ENCODE measurements at places on chromosomes 3 and 15.
A peak's percentile ranks its signal among the peaks of the same experiment; 100 is the strongest.

GRCh38 chr15:80831606-80832224 lies 52.5 kb downstream of the CEMIP start:
- no peak for DNase-seq

- DNase-seq: peak; percentile 22
Observed at GRCh38 chr3:43079536-43080332, 26.1 kb downstream of the POMGNT2 start.

GRCh38 chr3:190092250-190092649 lies 28.4 kb downstream of the P3H2 start:
- DNase-seq: no peak

DNA sequence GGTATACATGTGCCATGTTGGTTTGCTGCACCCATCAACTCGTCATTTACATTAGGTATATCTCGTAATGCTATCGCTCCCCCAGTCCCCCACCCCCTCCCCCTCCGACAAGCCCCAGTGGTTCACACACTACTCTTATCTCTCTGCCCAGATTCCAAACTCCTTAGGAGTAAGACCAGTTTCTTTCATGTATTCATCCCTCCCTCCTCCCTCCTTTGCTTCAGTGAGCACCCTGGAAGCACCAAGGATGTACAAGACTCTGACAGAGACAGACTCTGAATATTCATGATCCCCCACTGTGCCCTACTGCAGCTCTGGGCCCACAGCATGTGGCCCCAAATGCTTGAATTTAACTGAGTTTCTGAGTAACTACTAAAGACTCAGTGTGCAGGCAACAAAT lies 113.8 kb upstream of the RAD18 start:
- DNase-seq: no peak

GRCh38 chr3:155960060-155960459 lies 89.6 kb downstream of the GMPS start:
- DNase-seq: no peak

GRCh38 chr15:36558921-36559320 lies 20.5 kb upstream of the CDIN1 start:
- DNase-seq: no peak

DNA sequence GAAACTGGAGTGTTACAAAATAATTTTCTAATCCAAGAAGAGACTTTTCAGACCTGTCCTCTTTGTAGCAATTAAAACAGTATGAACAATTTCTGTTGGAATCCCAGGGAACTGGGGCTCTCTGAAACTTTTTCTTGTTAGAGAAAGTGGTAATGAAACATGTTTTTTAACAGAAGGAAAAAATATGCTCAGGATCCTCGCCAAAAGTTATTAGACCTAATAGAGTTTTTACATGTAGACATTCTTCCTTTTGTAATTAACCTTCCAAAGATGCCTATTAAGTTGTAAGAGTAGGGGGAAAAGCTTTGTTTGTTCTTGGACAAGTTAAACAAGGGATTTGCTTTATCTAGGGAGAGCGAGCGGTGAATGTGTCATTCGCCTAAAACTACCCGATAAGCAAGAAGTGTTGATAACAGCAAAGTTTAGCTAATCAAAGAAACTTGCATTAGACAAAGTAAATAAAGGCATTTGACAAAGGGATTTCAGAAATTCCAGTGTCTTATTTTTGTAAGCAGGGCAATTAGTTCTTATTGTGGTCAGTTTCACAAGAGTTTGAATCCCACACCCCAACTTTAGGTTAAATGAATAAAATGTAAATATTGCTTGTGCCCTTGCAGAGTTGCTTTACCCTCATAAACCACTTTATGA lies 2.3 kb downstream of the RARB start:
- no peak for DNase-seq

- no peak for DNase-seq
Observed at GRCh38 chr3:50293079-50293801, 1.0 kb upstream of the IFRD2 start.

DNA sequence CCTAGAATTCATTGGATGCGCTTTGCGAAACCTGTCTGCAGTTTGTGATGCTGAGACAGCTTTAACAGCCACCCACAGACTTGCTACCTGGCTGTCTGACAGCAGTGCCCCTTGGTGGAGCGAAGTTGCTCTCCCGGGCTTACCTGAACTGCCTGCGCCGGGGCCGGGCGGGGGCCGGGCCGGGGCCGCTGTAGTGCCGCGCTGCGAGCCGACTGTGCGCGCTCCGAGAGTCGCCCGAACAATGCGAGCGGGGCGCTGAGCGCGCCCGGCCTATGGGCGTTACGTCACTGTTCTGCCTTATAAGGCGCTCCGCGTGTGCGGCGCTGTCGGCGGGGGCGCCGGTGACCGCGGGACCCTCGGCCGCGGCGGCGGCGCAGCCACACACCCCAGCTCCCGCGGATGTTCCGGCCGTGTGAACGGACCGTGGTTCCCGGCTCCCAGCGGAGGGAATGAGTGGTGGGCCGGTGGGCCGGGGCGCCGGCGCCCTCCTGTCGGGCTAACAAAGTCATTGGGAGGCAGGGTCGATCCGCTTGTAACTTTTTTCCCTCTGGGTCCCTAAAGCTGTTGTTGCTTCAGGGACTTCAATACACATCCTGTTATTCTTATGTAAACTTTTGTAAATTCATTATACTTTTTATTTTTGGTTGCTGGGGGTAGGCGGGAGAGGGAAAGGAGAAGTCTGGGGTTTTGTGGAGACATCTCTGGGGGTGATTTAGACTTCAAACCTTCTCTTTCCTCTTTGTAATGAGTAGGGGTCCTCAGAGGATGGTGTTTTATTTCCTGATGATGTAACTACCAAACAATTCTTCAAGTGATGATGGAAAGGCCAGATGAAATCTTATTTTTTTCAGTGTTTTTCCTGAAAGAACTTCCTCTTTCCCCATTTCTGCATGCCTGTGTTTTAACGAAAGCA lies 58.5 kb downstream of the CMSS1 start:
- peak; percentile 80 for DNase-seq

DNA sequence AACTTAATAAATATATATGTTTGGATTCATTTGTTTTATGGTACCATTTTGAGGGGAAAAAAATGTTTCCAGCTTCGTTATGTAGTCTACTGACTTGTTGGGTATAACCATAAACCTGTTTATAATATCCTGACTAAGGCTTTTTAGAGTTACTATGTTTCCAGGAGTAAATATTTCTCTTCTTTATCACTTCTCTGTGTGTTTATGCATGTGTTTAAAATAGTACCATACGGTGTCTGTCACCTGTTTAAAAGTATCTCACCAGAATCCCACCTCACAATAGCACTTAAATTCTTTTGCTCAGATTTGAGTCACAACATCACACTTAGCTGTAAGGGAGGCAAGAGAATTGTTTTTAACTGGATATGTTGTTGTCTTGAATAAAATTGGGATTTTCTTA lies 15.1 kb downstream of the LACTB start:
- no peak for DNase-seq
